ENCODE measurements at places on chromosomes 6 and 20.

GRCh38 chr6:157091856-157092460, 231.4 kb downstream of the TMEM242 start:
- no peak for DNase-seq

DNA sequence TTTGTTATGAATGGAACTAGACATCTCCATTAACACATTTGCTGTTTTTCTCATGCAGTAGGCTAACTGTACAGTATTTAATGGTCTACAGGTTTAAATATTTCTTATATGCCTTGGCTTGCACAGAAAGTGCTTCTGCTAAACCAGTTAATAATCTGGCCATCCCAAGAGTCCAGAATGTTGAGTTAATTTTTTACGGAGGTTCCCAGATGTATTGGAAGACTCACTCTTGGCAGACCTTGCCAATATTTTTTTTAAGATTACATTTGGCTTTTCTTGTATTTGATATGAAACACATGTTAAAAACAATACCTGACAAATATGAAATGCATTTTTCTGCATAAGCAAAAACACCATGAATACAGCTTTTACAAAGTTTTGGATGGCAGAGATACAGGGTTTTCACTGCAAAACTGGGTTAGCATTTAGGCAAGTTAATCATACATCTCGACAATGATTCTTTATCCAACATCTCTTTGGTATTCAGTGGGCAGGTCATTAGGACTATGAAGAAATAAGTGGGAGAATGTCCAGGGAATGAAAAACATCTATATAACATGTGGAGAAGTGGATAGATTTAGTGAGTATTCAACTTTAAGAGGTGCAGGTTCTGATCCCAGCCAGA, 94.0 kb downstream of the SGK1 start:
- no peak for DNase-seq

DNA sequence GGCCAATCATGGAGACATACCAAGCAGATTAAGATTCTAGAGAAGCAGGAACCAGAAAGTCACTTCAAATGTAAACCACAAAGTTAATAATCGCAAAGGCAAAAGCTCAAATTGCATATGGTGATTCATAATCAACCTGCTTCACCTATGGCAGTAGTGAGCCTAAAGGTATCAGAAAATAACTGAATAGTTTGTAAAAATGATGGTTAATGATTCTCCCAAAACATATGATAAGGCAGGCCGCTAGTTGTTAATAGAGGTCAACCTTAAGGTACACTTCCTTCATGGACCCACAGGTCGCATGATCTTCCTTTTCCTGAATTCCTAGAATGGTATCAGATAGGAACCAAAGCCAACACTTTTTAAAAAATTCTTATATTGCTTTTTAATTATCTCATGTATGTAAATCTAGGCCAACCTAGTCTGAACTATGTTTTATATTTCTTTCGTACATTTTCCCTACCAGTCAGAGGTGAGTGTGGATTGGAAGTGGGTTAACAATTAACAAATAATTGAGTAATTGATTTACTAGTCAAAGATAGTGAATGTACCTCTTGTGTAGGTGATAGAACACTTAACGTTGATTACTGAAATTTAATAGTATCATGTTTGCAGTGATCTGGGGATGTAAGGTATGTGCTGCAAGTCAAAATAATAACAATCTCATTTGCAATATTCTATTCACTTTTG, 16.4 kb downstream of the TAAR2 start:
- no peak for DNase-seq

- no peak for DNase-seq
Observed at GRCh38 chr6:25944688-25945574, 14.4 kb upstream of the SLC17A2 start.

- no peak for DNase-seq
Observed at GRCh38 chr6:112501705-112502104, 154.6 kb downstream of the RFPL4B start.

Measured in activated T-cell treated with anti-CD3 and anti-CD28 coated beads, Interleukin-2, amount 50 U/mL, for 24 hours (primary cell).